ENCODE measurements at places on chromosomes 6 and 20.

GRCh38 chr6:148398244-148398643 is 55.6 kb downstream of the SASH1 start:
- DNase-seq = no peak

GRCh38 chr20:63121246-63121645 is 94.7 kb downstream of the YTHDF1 start:
- no peak for DNase-seq

DNA sequence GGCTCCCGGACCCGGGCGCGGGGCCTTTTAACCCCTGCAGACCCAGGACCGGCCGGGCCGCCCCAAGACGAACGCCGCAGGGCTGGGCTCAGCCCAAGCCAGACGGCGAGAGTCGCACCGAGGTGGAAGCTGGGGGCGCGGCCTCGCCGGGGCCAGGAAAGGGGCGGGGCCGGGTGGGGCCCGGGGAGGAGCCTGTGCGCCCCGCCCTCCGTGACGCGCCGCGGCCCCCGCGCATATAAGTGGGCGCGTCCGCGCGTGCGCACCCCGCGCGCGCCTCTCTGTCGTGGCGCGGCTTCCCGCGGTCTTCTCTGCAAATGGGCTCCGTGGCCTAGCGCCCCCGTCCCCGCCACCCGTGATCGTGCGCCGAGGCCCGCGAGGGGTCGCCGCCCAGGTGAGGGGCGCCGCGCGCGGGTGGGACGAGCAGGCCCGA is at the start of gene PPDPF:
TSS of gene PPDPF (plus strand) at position 262 of the 430 bp plus-strand sequence. CDS start 544 bp downstream, outside the sequence.
- peak; percentile 52 for DNase-seq

DNA sequence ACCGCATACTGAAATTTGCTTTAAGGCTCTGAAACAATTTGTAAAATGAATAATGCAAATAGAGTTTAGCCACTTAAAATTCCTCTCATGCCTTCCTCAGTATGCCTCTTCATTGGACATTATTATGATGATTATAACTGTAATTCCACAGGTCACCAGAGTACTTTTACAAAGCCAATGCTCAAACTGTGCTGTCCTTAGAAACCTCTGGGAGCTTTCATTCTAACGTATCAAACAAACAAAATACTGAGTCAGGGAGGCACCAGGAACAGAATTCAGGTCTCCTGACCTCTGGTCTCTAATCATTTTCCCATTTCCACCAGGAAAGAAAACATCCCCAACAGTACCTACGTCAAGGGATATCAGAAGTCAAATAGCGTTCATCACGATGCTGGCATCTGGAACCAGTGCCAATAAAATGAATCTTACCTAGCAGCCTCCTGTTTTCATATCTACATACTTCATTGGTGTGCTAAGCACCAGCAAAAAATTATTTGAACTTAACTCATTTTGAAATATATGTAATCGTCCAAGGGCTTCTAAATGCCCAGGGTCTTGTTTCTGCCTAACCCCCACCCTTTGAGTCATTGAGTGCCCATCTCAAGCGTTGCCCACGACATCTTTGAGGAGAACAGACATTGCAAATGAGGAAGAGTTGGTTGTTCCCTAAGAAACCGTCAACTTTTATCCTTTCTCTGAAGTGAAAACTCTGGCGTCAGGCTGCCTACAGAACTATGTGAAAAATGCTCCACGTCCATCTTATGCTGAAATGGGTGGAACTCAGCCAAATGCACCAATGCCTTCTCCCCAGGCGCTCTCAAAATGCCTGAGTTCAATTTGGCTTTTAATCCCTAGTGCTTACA is 37.9 kb downstream of the NEDD9 start:
- peak; percentile 88 for DNase-seq

DNA sequence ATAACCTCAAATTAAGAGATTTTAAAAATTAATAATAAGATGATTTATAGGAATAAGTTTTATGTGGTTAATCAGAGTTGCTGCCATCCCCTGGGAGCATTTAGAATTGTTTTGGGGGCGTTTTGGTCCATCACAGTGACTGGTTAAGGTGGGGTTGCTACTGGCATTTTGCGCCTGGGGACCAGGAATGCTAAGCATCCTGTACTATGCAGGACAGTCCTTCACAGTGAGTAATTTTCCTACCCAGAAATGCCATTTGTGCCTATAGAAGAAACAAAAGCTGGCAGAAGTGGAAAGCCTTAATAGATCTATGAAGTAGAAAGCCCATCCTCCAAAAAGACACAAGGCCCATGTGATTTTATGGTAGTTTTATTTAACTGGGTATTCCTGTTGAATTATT is 118.0 kb downstream of the ANKS1A start:
- DNase-seq = no peak

- DNase-seq = no peak
These were observed 83.0 kb downstream of the YTHDF1 start for GRCh38 chr20:63132715-63133471.

DNA sequence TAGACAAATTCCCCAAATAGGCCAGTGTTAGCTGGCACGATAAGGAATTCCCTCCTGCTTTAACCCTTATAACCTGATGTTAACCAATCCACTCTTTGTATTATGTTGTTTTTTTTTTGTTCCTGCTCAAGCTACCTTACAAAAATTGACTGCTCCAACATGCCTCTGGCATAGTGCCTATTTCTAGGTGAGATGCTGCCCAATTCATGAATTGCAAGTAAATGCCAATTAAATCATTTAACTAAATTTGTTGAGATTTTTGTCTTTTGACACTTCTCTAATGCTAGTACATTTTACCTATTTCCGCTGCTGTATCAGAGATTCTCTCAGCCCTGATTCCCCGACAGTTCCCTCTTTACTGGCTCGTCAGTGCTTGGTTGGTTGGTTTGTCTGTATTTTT is 66.5 kb downstream of the HECA start:
- DNase-seq = no peak

GRCh38 chr6:71333697-71334096 is 45.1 kb downstream of the OGFRL1 start:
- peak; percentile 30 for DNase-seq

DNA sequence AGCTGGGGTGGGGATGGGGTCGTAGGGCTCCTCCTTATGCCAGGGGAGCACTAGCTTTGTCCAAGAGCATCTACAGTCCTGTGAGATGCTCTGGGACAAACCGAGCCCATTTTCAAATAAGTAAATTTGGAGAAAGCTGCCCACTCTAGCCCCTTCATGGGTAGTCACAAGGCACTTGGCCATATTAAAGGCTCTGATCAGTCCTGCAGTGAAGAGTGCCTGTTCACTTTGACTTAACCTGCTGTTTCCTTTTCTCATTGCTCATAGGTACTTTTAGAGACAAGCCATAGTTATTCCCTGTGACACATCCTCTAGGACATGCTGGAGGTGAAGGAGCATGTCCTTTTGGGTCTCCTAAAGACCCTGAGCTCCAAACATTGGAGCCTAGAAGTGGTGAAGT is 38.4 kb downstream of the FAM110A start:
- DNase-seq = no peak

GRCh38 chr6:94213226-94213625 is 793.9 kb upstream of the EPHA7 start:
- DNase-seq = no peak

DNA sequence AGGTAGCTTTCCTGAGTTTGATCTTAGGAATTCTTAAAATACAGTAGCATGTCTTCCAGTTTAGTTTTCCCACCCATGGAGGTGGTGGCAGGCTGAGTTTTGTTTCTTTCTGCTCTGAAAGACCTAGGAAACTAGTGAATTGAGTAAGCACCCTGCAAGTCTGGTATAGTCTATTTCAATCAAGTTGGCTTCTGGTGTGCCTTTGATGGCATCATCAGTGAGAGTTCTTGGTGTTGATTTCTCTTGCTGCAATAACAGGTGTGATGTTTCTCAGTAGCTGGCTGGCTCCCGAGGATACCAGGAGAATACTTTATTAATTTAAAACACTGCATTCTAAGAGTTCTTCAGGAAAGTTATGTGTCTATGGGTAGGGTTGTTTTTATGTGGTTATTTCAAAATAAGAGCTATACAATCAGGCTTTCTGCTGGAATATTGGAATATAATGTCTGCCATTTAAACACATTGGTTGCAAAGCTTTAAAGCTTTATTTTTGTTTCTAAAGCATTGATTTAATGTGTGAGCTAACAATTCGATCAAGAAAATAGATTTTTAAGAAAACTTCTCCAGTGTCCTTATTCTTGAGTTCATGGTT is 19.0 kb downstream of the VAPB start:
- no peak for DNase-seq

- no peak for DNase-seq
These were observed 22.8 kb downstream of the ECT2L start for GRCh38 chr6:138818496-138819194.

DNA sequence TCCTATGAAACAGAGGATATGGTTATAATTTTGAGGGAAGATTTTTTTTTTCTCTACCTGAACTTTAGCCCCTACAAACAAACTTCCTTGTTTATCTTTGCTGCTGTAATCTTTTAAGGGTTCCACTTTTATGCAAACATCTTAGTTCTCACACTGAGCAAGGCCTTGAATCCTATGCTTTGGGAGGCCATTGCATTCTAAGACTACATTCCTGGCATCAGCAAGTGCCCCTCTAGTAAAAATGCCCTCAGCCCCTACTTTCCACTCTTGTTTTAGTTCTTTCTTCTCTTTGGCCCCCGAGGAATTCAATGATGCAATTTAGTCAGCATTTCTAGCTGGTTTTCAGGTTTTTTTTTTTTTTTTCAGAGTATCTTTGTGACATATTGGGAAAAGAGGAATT is 8.1 kb upstream of the AHI1 start:
- no peak for DNase-seq

GRCh38 chr20:38723017-38723847 is 1.1 kb upstream of the SLC32A1 start:
- no peak for DNase-seq

DNA sequence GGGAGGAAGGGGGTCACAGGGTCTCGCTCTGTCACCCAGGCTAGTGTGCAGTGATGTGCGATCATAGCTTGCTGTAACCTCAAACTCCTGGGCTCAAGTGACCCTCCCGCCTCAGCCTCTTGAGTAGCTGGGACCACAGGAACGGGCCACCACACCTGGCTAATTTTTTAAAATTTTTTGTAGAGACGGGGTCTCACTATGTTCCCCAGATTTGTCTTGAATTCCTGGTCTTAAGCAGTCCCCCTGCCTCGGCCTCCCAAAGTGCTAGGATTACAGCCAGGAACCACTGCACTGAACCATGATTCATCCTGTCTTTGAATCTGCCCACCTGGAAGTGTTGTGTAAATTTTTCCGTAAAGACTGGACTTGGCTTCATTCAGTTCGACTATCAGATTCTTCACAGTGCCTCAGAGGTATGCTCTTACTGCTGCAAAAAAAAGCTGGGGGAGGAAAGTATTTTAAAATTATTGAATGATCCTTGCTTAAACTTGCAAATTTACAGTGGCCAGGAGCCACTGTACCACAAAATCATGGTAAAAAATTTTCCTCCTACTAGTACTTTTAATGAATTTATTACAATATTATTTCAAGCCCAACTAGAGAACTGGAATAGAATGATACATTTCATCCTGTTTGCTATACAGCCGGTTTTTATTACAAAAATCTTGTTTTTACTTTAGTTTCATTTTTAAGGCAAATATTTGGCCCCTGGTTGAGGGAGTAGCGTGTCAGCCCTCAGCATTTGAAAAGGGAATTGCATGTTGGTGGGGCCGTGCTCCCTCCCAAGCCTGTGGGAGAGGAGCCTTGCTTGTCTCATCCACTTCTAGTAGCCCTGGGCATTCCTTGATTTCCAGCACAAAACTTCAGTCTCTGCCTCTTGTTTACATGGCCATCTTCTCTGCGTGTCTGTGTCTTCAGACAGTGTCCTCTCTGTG is 202.5 kb upstream of the SGK1 start:
- no peak for DNase-seq
